Activated CD4-positive, alpha-beta T cell treated with anti-CD3 and anti-CD28 coated beads for 1 hour (primary cell): ENCODE measurements at places on chromosomes 5 and 9.

DNA sequence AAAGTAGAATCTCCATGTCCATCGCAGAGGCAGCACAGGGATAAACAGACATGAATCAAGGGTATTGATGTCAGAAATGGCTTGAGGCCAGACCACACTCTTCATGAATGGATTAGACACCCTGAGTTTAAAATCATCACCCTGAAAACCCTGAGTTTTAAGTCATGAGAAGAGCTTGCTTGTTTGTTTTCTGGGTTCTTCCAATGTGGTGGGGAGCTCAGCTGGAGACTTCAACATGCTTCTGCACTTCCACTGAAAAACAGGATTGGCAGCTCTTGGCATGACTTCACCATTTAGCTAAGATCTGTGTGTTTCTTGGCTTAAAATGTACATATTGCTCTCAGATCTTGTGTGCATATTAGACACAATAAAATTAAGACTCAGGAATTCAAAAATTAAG is 9.8 kb downstream of the GCNT4 start:
- DNase-seq, result no peak

DNA sequence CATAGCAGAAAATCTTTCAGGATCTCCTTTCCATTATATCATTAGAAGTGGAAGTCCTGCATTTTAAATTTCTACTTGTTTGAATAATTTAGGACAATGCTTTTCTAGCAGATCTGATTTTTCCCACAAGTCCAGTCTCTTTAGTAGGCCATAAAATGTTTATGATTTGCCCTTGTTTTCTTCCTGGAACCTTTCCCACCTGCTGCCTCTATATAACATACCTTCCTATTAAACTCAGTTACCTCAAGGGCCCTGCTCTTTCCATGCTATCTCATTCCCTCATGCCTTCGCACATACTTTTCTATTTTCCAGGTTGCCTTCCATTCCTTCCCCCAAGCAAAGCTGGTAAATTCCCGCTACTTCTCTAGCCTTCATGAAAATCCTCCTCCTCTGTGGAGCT is 187.0 kb upstream of the EFNA5 start:
- no peak for DNase-seq

DNA sequence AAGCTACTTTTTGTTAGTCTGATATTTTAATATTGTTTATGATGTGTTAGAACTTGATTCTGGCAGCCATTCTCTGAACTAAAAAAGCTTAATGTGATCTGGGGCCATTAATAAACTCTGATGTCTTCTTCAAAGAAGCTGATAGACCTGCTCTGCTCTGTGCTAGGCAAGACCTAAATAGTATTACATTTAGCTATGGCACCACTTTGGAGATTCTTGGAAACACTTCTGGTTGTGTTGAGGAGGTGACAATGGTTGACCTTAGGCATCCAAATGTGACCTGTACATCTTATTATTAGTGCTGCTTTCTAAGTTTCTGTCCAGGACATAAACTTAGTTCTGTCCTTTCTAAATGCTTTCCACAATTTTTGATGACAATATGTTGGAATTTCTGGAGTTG is 21.7 kb upstream of the SCGB3A2 start:
- DNase-seq, result no peak

GRCh38 chr5:179427032-179427675 is 81.9 kb upstream of the ADAMTS2 start:
- no peak for DNase-seq

- DNase-seq, result peak; percentile 61
Measured at GRCh38 chr9:129783516-129784361, 19.2 kb upstream of the TOR1B start.

DNA sequence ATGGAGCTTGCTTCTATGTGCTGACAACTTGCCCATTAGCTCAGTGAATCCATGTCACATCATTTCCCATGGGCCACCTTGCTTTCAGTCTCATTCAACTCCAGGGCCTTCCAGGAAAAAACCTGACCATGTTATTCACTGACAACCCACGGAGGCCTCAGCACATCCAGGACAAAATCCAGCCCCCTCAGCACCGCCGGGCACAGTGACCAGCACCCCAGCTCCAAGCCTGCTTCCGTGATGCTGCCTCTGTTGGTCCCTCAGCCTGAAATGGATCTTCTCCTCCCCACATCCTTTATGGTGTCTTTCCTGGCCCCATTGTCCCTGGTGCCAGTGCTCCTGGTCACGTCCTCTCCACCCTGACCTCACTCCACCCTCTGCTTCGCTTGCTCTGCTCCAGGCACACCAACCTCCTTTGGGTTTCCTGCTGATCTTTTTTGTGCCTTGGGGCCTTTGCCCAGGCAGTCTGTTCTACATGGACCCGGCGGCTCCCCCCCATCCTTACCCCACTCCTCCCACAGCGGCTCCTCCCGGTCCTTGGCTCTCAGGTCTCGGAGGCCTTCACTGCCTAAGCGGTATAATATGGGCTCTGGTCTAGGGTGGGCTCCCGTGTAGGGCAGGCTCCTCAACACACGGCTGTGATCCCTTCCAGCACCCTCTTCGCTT is 25.0 kb downstream of the ANKS6 start:
- DNase-seq, result no peak

GRCh38 chr5:1374030-1374678 is 29.3 kb upstream of the CLPTM1L start:
- no peak for DNase-seq

DNA sequence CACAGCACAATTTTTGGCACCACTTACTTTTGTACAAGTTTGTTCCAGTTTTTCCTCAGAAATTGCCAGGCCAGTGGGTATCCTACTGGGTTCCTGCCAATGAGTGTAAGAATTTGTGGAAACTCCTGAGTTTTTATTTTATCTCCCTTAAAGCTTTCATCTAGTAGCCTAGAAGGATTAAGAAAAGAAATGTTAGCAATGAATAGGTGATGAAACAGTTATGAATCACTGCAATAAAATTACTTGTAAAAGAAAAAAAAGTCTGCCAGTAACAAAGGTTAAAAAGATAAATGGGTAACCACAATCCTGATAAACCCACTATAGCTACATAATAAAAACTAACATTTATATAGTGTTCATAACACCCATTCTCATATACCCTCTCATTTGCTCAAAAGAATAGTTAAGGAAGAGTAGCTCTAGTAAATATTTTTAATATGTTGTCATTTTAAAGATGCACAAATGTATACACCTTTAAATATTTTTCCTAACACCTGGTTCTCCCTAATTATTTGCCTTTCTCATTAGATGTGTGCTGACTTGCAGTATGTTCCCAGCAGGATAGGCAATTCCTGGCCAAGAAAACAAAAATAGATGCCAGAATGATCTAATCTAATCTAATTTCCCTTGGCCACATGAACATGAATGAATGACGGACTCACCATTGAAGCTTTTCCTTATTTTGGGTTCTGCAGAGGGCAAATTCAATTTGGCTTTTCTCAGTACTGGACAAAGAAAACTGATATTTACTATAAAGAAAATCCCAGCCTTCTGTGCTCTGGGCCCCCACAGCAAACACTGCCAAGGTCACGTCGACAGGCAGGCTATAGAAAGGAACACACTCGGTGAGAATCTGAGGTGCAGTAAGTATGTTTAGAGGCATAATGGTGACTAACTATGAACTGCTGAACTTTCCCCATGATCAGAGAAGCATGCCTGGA is 26.4 kb downstream of the ERAP1 start:
- DNase-seq, result no peak

GRCh38 chr9:105859428-105860091 is 165.2 kb downstream of the TMEM38B start:
- no peak for DNase-seq

DNA sequence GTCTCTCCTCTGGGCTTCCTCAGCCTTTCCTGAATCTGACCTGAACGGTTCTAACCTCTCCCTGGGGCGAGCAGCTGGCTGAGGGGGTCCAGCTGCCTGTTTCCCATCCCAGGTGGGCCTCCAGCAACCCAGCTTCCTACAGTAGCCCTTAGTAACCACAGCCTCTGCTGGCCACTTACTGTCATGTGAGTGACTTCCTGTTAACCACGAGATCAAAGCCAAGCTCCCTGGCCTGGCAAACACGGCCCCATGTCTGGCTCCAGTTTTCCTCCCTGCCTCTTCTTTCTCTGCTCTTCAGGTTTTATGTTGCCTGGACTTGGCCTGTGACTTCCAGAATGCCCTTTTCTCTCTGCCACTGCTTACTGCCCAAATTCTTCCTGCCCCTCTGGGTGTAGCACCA is 47.2 kb upstream of the DAB2IP start:
- DNase-seq, result no peak

DNA sequence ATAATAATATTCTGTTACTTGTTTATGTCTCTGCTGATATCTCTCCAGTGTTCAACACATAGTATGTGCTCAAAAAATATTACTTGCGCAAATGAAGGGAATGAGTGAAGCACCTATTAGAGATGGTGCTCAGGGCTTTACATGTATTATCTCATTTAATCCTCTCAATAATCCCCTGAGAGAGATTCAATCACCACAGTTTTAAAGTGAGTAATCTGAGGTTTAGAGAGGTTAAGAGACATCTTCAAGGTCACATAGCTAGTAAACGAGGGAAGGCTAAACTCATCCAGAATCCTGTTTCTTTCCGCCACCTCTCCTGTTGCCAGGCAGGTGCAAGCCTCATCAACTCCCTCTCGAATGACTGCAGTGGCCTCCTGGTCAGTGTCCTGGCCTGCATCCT is 82.0 kb downstream of the UGCG start:
- DNase-seq, result no peak
